ENCODE measurements at places on chromosomes 11 and 22. TPM values are rescaled to one million over a fixed set of nuclear protein-coding genes. Genes with fewer than 3 reads are reported as not detected.

FAM83F gene
- not detected for total RNA-seq

SERPING1 gene
- not detected for total RNA-seq

TMEM191C gene
- 1.2 TPM for total RNA-seq

ZP1 gene
- total RNA-seq = not detected

OR8D4 gene
- total RNA-seq = not detected

OR52A1 gene
- total RNA-seq = not detected

MRGPRX1 gene
- not detected for total RNA-seq

SLC37A4 gene
- 17.7 TPM for total RNA-seq

LDHAL6A gene
- total RNA-seq = not detected

USP2 gene
- not detected for total RNA-seq

MN1 gene
- total RNA-seq = 4.0 TPM

IGLL1 gene
- total RNA-seq = not detected

SGSM1 gene
- 1.1 TPM for total RNA-seq

GGTLC3 gene
- total RNA-seq = not detected

C11orf21 gene
- not detected for total RNA-seq

FAM181B gene
- total RNA-seq = under 0.01 TPM

MRGPRX3 gene
- not detected for total RNA-seq

Data from vein endothelial cell (primary cell).